ENCODE measurements at places on chromosomes 6 and 20.

DNA sequence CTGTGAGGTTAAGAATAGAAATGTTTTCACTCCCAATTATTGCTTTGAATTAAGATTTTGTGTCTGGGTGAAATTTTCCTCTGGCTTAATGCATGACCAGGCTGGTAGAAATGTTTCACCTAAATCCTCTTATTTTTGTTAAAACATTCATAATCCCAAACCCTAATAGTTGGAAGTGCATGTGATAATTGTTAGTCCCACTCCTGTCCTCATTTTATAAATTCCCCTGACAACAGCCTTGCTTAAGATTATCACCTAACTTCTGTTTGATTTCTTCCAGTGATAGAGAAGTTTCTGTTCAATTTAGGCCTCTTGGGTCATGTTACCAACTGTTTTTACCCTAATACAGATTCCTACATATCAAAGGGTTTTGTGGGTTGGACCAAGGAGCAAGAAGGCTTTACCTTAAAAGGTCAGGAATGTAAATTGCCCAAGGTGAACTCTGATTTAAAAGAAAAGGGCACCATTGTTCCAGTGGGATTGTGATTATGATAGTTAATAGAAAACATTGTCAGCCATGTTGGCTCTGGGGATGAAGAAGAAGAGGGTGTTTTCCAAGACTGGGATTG lies 158.7 kb upstream of the CENPW start:
- DNase-seq: no peak

- DNase-seq: no peak
Observed at GRCh38 chr20:31704225-31705119, 18.2 kb downstream of the BCL2L1 start.

DNA sequence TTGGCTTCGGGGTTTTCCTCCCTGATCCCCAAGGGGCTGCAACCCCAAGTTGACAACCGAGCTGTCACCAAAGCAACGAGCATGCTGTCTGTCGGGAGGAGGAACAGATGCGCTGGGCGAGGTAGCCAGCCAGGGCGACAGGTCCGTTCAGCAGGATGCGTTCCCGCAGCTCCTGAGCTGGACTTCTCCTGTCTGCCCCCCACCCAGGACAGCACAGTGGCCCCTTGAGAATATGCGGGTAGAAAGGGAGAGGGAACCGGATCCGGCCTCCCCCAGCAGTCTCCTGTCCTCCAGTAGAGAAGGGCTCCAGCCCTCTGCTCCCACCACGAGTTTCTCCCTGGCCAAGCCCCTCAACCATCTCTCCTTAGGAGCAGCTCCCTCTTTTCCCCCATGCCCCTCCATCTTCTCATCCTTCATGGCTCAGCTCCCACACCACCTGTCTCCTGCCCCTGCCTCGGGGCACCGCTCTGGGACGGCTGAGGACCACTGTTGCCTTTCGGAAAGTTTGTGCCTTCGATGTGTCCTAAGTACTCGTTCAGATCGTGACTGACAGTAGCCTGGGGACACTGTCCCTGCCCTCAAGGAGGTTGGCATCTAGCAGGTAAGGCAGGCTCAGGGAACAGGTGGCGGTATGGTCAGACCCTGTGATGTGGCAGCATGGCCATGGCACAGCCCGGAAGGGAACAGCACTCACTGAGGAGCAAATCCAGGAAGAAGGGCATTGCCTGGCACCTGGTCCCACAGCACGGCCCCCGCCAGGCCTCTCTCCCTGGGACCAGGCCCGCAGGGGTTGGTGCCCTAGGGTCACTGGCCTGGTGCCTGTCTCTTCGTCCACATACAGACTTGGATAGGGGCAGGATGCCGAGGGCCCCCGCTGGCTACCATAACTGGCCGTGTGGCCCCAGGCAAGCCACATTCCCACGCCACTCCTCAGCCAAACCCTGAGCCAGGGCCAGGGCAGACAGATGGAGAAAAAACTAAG lies 96.3 kb downstream of the ASXL1 start:
- DNase-seq: no peak

GRCh38 chr6:157962601-157963302 lies 18.9 kb upstream of the SYNJ2 start:
- no peak for DNase-seq

DNA sequence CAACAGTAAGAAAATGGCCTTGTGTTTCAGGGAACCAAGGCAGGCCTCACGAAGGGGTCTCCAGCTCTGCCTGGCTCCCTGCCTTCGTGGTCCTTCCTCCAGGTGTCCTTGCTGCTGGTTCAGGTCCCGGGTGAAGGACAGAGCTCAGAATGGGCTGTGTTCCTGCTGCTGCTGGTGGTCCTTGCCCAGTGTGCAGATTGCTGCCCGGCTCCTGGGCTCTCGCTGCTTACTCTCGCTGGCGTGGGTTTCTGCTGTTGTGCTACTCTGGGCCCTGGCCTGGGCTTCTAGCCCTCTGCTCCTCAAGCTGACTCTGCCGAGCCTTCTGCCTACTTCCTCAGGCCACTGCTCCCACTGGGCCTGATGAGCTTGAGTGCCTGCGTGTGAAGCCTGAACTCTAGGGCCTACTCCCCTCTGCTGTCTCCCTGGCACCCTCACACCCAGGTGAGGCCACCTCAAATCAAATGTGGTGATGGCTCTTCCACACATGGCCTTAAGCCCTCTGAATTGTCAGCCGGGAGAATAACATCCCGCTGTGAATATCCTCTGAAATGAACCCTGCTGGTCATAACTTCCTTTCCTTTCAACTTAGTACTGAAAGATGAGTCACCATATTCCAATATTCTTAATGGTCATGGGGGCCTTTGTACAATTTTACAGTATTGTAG lies 171.6 kb downstream of the FOXC1 start:
- DNase-seq: no peak

GRCh38 chr6:155970876-155971708 lies 515.5 kb upstream of the NOX3 start:
- DNase-seq: no peak

DNA sequence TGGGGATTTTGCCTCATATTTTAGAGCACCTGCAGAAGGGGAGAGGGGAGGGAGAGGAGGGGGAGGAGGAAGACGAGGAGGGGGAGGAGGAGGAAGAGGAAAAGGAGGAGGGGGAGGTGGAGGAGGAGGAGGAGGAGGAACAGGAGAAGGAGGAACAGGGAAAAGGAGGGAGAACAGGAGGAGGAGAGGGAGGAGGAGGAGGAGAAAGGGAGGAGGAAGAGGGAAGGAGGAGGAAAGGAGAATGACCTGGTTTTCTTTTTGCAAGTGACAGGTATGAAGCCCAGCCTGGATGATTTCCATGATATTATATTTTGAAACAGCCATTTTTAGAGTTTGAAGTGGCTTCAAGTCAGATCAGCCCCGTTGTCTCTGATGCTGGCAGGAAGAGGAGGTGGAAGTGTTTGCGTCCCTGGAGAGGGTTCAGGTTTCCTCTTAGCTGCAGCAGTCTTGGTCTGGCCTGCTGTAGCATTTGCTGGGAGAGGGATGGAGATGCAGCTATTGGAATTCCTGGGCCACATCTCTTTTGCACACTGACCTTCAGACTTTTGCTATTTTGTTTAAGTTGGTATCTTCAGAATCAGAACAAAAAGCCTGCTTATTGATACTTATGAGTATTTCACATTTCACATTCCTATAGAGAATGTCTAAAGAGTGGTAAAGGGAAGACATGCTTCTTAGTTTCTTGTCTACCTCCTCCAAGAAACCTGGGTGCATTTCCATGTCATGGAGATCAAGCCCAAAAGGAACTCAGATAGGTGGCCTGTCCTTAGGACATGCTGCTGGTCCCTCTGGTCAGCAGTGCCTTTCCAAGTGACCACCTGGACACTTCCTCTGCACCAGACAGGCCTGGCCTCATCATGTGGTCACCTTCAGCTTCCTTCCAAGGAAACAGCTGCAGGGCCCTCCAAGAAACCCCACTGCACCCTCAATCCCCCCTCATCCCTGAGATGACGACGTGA lies 54.3 kb upstream of the IYD start:
- no peak for DNase-seq

DNA sequence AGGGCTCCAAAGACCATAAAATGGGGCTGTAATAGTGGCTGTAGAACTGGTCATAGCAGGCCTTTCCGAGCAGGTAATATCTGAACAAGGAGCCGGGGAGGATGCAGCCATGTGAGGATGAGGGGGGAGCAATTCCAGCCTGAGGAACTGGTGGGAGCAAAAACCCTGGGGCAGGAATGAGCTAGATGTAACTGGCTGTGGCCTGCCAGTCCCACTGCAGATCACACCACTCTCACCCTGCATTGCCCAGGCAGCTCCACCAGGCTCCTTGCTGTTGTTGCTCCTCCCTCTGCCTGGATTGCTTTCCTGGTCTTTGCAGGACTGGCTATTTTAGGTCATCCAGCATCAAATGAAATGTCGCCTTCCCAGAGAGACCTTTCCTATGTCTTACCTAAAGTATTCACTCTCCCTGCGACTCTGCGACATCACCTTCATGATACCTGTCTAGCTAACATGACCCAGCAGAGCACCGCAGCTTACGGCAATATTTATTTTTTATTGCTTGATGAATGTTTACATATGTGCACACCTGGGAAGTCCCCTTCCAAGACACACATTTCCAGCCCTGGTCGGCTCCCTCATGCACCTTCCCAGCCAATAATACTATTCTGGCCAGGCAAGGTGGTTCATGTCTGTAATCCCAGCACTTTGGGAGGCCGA lies 2.4 kb upstream of the ZFP64 start:
- DNase-seq: no peak

- no peak for DNase-seq
Observed at GRCh38 chr20:3592931-3593330, 70.3 kb downstream of the GFRA4 start.

GRCh38 chr6:105459049-105459448 lies 56.2 kb upstream of the PREP start:
- DNase-seq: peak; percentile 44

DNA sequence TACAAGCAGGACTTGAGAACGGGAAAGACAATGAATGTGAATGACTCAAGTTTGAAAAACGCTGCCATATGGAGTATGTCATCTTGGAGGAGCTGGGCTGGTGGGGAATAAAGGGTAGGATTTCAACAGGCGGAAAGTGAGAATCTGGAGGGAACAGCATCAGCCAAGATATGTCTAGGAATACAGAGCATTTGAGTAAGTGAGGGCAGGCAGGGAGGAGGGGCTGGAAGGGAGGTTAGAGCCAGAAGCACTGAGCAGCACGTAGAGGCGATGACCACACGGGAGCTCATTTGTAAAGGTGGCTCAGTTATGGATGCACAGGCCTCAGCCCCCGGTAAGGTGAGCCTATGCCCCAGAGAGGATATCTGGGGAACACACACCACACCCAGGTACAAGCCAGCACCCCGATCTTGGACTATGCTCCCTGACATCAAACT lies 115.1 kb downstream of the ZMYND8 start:
- DNase-seq: no peak

GRCh38 chr6:128158496-128158895 lies 257.6 kb upstream of the THEMIS start:
- DNase-seq: no peak

GRCh38 chr6:82646231-82646615 lies 282.6 kb downstream of the TPBG start:
- DNase-seq: no peak

DNA sequence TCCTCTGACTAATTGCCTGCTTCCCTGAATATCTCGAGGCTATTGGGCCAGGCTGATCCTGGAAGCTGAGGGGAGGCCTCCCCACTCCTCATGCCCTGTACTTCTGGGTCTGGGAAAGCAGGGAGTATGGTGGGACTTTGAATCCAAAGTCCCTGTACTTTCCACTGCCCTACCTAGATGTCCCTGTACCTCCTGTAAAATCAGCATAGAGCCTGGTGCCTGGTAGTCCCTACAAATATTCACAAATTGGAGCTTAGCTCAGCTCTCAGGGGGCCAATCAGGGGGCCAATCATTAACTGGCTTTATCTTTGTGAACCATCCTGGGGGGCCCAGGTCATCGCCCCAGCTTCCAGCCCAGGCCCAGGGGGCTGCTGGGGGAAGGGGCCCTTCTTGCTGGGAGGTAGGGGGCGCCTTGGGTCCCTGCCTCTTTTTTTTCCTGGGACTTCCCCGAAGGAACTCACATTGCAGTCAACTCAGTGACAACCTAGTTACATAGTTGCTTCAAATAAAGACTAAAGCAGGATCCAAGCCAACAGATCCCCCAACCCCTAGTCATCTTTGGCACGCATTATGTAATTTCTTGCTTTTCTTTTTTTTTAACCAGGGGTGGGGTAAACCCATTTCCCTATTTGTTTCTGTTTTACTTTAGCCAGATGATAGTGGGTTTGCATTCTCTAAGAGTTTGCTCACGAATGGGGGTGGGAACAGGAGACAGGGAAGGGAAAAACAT lies 6.9 kb upstream of the VEGFA start:
- no peak for DNase-seq

- no peak for DNase-seq
Observed at GRCh38 chr6:8914700-8915099, 479.4 kb upstream of the SLC35B3 start.

DNA sequence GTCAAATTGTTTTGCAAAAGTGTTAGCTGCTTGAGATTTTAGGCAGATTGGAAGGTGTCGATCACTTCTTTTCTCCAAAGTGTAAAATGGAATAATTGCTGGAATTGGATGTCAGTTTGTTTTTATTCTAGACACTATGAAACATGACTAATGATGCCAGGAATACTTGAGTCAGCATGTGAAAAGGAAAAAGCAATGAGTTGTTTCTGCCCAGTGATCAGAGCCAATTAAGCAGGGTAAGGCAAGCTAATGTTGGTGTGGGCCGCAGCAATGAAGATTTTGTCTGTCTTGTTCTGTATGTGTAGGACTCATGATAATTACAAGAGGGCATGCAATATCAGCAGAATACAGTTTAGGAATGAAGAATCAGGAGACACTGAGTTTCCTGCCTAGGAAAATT lies 110.3 kb downstream of the CARMIL1 start:
- DNase-seq: no peak

DNA sequence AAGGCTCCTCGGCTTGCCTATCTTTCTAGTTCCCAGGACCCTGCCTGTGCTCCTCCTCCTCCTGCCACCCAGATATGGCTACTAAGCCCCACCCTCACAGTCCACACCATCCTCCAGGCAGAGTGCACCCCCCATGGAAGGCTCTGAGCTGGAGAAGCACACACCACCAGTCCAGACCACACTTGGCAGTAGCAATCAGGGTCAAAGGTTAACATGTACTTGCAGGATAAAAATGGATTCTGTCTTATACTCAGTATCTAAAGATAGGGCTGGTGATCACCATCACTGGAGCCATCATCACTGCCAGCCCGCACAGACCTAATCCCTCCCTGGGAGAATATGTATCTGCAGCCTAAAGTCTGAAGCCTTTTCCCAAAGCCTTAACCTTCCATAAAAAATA lies 83.4 kb downstream of the PRKN start:
- no peak for DNase-seq

- DNase-seq: no peak
Observed at GRCh38 chr6:7912736-7913517, 2.3 kb upstream of the TXNDC5 start.

DNA sequence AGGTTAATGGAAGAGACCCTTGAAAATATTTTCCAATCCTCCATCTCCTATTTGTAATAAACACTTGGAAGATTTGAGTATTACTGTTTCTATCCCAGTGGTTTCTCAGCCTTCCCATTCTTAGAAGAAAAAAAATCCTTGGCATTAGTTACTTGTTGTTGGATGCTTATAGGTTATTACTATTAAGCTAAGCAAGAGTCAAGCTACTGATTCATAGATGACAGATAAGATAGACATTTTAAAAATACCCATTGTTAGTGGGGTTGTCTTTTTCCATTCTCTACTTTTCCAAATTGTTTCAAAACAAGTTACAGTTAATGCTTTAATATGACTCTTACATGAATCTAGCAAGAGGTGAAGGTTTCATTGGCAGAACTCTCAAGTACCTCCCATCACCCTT lies 158.5 kb downstream of the HIVEP2 start:
- no peak for DNase-seq
